ENCODE measurements at places on chromosomes 3 and 15.

GRCh38 chr15:71278989-71279756, 163.9 kb downstream of the THSD4 start:
- DNase-seq: peak; percentile 69

DNA sequence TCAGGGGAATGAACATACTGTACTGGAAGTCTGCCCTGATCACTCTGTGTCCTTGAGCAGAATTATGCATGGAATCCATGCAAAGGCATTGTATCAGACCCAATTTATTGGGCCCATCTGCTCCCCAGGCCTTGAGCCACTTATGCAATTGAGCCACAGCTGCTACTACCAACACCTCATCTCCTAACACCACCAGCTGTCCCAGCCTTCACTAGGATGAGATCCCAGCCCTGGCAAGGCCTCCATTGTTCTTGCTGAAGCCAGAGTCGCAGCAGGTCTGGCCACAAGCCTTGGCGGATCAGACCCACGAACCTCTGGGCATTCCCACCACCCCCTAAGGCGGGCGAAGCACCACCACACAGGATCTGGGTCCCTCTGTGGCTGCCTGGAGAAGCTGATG, 9.2 kb upstream of the NME9 start:
- DNase-seq: no peak

DNA sequence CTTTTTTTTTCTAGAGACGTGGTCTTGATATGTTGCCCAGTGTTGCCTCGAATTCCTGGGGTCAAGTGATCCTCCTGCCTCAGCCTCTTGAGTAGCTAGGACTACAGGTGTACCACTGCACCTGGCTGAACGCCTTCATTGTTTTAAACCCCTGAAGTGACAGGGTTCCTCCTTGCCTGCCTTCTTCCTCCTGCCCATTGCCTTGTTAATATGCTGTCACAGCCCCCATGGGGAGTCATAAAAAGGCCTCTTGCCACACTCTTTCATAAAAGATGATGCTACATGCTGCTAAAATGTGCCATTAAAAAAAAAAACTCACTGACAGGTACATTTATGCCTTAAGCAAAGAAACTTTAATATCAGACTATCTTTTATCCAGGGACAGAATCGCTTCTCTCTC, 116.8 kb upstream of the SKOR1 start:
- no peak for DNase-seq

GRCh38 chr15:65163041-65163440, 22.1 kb downstream of the CLPX start:
- peak; percentile 17 for DNase-seq

GRCh38 chr3:50830451-50830850, 155.7 kb downstream of the DOCK3 start:
- no peak for DNase-seq

DNA sequence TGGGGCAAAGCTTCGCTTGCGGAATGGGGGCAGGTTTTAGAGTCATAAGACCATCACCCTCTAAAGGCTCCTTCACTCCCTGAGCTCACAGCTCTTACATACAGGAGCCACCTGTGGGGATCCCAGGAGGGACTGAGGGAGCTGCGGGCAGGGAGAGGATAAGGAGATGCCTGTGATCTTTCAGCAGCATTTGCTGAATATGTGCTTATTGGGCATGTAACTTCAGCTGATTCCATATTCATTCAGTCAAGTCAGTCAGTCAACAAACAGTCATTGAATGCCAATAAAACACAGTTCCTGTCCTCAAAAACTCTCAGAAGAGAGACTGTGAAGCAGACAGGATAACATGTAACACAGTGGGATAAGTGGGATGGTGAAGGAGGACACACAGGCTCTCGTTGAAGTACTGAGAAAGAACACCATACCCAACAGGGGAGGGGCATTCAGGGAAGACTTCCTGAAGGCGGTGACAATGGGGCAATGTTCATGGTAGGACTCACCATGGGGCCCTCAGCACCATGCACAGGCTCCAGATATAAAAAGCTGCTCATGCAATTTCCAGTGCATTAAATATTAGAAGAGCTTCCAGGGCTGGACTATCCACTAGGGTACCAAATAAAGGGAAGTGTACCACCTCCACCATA, 240.9 kb downstream of the UACA start:
- DNase-seq: no peak

DNA sequence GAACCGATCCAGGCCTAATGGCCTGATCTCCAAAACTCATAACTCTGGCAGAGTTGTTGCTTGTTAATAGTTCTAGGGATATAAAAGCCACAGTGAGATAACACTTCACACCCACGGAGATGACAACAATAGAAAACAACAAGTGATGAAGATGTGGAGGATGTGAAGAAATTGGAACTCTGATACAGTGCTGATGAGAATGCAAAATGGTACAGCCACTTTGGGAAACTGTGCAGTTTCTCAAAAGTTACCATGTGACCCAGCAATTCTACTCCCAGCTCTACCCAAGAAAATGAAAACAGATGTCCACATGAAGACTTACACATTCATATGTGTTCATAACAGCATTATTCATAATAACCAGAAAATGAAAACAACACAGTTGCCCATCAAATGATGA, 3.8 kb downstream of the CMTM7 start:
- no peak for DNase-seq

- DNase-seq: no peak
These were observed 19.6 kb upstream of the TIPARP start for GRCh38 chr3:156654834-156655233.

DNA sequence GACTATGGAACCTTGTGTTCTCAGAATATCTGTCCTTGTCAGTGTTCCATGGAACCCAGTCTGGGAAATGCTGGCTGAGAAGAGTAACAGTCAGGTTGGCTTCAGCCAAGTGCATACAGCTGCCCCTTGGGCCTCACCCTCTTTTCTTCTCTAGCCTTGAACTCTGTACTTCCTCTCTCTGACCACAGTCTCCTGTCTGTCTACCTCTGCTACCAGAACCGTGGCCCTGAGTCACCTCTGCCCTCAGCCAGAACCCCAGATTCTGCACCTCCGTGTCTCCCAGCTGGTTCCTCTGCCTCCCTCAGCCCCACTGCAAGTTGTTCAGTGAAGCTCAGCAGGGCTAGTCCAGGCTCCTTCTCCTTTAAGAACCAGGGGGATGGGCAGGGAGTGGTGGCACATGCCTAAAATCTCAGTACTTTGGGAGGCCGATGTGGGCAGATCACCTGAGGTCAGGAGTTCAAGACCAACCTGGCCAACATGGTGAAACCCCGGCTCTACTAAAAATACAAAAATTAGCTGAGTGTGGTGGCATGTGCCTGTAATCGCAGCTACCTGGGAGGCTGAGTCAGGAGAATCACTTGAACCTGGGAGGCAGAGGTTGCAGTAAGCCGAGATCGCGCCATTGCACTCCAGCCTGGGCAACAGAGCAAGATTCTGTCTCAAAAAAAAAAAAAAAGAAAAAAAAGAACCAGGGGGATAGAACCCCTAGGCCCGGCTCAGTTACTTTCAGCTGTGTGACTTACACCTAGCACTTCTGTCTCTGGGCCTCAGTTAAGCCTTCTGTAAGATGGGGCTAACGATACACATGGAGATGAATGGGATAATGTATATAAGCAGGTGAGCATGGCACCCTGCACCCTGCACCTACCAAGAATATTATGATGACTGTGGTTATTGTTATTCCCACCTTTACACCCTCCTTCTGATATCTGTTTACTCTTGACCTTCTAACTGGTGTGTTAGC, 24.3 kb upstream of the TATDN2 start:
- DNase-seq: no peak

- peak; percentile 84 for DNase-seq
These were observed 3.6 kb downstream of the FOXP1 start for GRCh38 chr3:71579935-71580406.

DNA sequence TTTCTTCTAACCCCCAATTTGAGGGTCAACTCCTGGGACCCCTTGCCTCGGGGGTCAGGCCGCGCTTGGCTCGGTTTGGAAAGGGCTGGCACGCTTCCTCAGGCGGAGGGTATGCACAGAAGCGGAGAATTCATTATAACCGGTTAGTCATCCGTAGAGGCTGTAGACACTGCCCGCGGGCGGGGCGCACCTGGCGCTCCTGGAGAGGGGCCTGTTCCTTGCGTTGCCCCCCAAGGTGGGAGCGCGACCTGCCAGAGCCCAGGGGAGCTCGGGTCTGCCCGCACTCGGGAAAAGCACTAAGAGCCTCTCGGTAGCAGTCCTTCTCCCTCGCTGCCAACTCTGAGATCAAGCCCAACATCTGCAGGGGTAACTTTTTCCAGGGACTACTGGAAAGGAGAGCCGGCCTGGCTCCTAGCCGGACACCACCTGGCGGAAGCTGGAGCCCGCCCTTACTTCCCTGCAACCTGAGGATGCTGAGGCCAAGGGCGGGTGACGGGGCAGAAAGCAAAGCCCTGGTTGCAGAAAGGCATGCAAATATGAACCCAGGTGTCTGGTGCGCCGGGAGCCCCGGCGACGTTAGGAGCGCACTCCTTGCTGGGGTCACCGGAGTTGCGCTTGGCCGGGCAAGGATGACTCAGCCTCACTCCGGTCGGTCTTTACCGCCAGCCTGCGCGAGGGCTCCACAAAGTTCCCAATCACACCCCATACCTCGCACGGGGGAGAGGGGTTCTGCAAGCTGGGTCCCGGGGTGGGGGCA, 1.5 kb upstream of the CACNA2D3 start:
- no peak for DNase-seq

DNA sequence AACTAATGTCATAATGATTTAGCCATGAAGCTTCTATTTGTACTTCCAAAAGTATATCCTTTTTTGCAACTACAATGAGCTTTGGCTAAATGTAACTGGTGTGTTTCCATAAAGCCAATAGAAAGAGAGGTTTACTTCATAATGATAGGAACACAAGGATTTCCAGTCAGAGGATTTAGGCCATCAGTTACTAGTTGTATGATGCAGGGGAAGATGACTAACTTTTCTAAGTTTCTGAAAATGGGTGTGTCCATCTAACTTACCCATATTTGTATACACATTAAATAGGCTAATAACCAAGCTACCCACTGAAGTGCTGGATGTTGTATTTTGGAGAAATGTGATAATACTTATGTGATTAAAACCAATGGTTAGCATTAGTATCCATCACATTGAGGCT, 55.7 kb downstream of the SLC4A7 start:
- peak; percentile 11 for DNase-seq

DNA sequence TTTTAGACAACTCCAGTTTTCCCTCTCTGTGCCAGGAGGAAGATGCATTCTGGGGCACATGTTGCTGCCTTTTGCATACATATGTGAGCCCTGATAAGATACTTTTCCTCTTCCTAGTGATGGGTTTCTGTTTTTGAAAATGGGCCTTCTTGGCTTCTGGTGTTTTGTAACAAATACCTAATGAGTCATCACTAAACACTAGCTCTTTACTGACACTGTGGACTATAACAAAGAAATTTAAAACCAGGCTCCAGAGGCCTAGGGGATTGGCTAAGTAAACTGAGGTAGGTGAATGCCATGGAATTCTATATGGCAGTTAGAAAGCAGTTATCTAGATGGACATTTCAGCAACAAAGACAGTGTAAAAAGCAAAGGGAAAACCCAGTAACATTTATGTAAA, 93.4 kb upstream of the NR2E3 start:
- peak; percentile 18 for DNase-seq

Data from fibroblast of skin of back (primary cell).